Keratinocyte (primary cell): ENCODE measurements at places on chromosomes 3 and 15. TPM values are rescaled to one million over a fixed set of nuclear protein-coding genes. Genes with fewer than 3 reads are reported as not detected.

DNA sequence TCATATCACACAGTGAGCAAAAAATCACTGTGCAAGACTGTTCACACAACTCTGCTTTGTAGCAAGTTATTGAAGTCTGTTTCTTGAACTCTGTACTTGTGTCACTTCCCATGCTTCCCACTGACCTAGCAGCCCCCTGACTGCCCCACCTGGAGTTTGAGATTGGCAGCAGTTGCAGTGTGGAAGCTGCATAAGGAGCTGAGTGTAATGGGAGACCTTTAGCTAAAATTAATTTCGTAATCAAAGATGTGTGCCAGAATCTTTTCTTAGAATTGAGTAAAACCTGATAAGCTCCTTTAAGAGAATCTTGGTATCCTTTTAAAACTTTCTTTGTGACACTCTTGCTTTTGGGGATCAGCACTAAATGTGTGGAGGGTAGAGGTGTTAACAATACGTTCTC lies 42.8 kb downstream of the NKIRAS1 start:
- no peak for DNase-seq

HRG gene
- 0.03 TPM in 2 of 3 replicates, not detected in the other for polyA plus RNA-seq

PARP15 gene
- polyA plus RNA-seq: 0.25 to 0.33 TPM (median 0.33 TPM) in 3 replicates

C3orf33 gene
- 2.0 to 2.9 TPM (median 2.6 TPM) in 3 replicates for polyA plus RNA-seq

GRCh38 chr15:90465930-90466567 lies 63.7 kb upstream of the CRTC3 start:
- DNase-seq: no peak

DNA sequence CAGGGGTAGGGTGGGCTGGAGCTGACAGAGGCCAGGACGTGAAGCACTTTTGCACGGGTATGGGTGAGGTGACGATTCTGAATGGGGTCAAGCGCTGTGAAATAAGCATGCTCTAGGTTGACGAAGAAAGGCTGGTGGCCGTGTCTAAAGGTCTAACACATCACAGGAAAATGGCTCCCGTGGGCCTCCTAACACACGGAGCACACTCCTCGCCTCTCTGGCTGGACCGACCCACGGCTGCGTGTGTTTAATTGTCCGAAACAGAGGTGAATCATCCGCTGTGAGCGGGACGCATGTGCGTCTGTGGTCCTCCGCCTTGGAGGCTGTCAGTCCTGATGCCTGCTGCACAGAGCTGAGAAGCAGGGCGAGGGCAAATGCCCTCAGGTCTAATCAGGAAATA lies 130.6 kb downstream of the NSMCE3 start:
- no peak for DNase-seq

- DNase-seq: no peak
These were observed 32.6 kb downstream of the MAP2K5 start for GRCh38 chr15:67575039-67575502.

DNA sequence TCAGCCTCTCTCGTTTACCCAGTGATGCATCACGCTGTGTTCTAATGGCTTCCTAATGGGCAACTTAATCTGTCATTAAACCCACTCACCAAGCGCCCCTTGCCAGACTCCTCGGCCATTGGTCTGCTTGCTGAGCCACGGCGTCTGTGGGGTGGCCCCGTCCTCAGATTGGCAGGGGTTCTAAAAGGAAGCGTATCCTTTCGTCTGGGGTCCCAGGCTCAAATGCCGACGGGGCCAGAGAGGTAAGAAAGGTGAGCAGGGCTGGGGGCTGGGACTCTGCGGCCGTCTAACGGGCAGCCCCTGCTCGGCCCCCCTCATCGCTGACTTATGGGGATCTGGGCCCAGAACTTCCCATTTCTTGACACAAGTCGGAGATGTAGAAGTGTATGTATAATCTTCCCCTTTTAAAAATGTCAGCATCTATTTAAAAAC lies 315.1 kb upstream of the PROK2 start:
- no peak for DNase-seq

GRCh38 chr3:180383332-180384020 lies 218.5 kb upstream of the TTC14 start:
- no peak for DNase-seq

DNA sequence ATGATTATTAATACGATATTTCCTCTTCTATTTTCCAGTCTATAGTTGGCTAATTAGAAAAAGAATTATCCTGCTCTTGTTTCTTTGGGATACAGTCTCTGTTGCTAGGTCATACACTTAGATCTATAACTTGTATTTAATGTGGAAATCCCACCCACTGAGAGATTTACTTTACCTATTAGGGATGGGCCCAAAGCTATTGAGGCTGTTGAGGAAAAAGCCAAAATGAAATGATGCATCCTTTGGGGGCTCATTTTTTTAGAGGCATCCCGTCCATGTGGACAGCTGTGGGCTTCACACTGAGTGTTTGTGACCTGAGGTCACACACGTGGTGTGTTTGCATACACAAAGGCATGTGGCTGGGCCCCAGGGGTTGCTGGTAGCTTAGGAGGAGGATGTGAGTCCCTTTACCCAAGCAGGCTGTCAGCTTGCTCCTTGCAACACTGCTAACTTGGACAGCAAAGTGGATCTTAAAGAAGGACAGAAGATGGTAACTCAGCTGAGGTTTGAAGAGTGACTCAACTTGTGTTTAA lies 477.4 kb downstream of the AGBL1 start:
- DNase-seq: no peak

GRCh38 chr3:177633671-177634207 lies 436.5 kb upstream of the TBL1XR1 start:
- DNase-seq: no peak

- no peak for DNase-seq
These were observed 308.8 kb upstream of the PDZRN3 start for GRCh38 chr3:73933585-73933984.

DNA sequence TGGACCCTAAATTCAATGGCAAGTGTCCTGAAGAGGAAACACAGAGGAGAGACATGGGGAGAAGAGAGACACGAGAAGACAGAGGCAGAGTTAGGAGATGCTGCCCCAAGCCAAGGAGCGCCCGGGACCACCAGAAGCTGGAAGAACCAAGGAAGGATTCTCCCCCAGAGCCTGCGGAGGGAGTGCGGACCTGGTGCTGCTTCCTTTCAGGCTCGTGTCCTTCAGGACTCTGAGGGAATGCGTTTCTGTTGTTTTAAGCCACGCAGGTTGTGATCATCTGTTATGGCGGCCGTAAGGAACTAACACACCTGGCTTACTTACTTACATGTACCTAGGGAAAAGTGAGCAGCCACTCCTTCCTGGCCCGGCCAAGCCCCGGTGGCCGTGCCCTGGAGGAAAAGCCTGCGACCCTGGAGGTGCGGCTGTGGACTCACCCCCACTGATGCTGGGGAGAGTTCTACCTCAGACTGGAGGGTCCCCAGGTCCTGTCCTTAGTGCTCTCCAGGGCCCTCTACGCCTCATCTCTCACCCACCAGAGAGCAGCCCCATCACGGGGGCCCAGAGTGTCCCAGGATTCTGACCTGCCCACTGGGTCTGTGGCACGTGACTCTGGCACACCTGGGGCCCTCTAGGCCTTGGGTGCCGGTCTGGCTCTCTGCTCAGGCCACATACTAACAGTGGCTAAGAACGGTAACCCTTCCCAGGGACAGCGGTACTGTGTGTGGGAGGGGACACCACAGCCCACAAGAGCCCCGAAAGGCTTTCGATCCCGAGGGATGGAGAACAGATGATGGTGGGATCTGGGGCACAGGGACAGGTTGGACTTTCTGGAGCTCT lies 61.8 kb downstream of the ITGA11 start:
- DNase-seq: no peak

CCDC9B gene
- 6.3 to 9.6 TPM (median 7.4 TPM) in 3 replicates for polyA plus RNA-seq

NANOGP8 gene
- polyA plus RNA-seq: 0.12 TPM in 1 of 3 replicates, not detected in the others

- DNase-seq: no peak
These were observed 854.6 kb downstream of the NTRK3 start for GRCh38 chr15:87401973-87402372.
